CD4-positive, alpha-beta T cell treated with Interleukin-17A for 4 hours (primary cell): ENCODE measurements at places on chromosomes 2 and 18.

- no peak for DNase-seq
Measured at GRCh38 chr18:67144329-67144728, 372.2 kb downstream of the DSEL start.

- DNase-seq, result no peak
Measured at GRCh38 chr18:38520786-38521185, 955.2 kb upstream of the CELF4 start.

GRCh38 chr18:38551881-38552280 lies 986.3 kb upstream of the CELF4 start:
- no peak for DNase-seq

DNA sequence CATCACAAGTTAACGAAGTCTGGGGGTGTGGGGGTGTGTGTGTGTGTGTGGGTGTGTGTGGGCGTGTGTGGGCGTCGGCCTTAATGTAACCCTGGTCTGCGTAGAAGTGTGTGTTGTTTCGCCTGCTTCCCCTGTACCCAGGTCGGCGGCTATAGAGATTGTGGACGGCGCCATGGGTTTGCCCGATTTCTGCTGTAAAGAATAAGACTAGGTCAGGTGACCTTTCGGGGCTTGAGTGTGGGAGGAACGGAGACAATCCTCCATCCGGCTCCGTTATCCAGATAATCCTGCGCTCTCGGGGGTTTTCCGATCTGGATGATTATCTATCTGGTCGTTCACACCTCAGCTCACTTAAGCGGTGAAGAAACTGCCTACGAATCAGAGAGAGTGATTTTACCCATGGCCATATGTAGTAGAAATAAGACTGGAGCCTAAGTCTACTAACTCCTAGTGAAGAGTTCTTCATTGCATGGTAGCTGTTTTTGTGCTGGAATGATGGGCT lies 543 bp downstream of the HADHB start:
- DNase-seq, result peak; percentile 58

- DNase-seq, result no peak
Measured at GRCh38 chr2:4597400-4597799, 894.0 kb downstream of the DCDC2C start.

GRCh38 chr18:57276829-57277228 lies 75.5 kb upstream of the ST8SIA3 start:
- no peak for DNase-seq

DNA sequence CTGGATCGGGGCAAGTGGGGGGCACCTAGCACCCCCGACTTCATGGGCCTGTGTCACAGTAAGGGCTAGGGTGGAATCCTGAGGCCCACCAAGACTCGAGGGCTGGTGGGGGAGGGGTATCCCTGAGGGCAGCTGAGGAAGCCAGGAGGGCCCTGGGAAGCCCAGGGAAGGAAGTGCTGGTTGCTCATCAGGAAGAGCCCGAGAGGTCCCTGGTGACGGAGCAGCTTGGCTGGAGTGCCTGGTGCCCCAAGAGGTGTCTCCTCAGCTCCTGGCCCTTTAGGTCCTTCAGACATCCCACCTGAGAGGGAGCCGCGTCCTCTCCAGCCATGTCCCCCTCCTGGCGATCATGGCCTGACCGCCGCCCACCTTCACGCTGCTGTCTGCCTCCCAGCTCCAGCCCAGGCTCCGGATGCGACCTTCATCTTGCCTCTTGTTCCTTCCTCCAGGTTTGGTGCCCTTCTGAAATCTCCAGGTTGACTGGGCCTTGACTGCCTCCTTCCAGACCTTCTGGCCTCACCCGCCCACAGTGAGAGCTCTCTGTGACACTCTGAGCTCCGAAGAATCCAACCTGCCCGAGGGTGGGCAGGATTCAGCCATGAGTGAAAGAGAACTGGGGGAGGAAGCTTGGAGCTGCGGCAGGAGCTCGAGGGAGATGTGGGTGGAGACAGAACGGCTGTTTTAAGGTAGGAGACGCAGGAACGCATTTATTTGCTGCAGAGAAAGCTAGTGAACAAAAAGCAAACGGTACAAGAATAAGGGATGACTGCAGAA lies 42.7 kb upstream of the SEMA4C start:
- DNase-seq, result peak; percentile 31

- DNase-seq, result no peak
Measured at GRCh38 chr2:232697807-232698110, 628 bp downstream of the GIGYF2 start.

GRCh38 chr2:96839293-96839874 lies 4.4 kb downstream of the ANKRD23 start:
- peak; percentile 95 for DNase-seq

DNA sequence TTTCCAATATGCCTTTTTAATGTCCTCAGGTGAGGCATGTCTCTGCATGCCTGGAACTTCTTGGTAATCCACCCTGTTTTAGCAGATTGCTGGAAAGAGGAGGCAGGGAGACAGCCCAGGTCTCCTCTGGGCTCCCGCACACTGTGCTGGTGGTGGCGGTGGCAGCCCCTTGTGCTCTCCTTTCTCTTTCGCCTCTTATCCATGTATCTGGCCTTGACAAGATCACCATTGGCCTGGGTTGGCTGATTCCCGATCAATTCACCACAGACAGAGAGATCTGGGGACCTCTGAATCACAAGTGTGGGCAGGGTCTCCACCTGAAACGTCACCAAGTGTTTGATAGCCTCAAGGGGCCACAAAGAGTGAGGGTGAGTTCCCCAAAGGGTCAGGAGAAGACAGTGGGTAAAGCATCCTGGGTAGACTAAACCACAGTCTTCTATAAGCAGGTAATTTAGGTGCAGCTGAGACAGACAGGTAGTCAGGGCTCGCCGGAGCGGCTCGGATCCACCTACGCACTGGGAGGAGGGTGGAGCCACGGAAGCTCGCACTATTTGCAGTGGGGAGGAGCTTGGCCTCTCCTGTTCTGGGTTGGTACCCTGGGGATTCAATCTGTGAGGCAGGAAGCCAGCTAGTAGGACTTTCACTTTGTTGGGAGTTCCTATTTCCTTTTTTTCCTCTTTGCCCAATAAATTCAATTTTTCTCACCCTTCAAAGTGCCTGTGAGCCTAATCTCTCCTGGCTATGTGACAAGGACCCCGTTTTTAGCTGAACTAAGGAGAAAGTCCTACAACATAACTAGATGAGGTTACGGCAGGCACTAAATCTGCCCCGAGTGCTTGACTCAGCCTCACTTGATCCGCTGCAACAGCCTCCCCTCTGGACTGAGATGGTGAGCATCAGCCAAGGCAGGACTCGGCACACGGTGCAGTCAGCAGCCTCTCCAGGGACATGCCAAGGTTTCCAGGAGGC lies 57.6 kb downstream of the SLC4A3 start:
- DNase-seq, result peak; percentile 60

DNA sequence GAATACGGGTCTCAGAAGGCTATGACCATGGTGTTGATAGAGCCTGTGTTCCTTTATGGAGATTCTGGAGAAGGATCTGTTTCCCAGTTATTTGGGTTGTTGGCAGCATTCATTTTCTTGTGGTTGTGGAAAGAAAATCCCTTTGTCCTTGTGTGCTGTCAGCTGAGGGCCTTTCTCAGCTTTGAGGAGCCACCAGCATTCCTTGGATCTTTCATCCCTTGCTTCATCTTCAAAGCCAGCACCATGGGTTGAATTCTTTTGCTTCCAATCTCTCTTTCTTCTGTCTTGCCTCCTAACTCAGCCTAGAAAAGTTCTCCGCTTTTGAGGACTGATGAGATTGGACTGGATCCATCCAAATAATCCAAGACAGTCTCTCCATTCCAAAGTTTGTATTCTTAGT lies 103.2 kb upstream of the MMADHC start:
- no peak for DNase-seq

GRCh38 chr2:43418680-43419079 lies 177.2 kb downstream of the THADA start:
- no peak for DNase-seq

DNA sequence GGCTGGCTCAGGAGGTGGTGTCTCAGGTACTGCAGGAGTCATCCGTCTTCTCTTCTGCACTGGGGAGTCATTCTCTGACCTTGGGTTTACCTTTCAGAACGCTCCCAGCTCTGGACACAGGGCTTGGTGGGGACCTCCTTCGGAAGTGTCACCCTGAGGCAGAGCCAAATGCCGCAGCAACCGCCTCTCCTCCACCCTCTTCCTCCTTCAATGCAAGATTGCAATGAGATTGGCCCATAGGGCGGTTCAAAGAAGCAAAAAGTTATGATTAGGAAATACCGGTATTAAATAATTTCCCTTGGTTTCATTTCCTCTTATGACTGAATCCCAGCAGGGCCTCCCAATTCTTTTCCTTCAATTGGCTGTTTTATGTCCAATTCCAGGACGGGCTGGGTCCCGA lies 178.8 kb downstream of the ACKR3 start:
- DNase-seq, result no peak

DNA sequence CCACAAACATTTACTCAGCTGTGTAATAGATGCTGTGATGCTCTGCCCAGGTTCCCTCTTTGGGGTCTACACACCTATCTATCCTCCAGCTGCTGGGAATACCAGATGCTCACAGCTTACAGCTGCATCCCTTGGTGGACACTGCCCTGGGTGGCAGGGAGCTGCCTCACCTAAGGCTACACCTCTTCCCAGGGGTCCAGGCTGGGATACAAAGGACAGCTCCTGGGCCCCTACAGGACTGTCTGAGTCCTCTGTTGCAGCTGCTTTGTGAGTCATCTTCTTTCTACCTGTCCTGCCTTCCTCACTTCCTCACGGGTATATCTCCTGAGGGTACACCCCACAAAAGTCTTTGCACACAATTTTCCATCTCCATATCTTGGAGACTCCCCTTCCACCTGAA lies 27.6 kb downstream of the THNSL2 start:
- DNase-seq, result no peak

- DNase-seq, result no peak
Measured at GRCh38 chr2:130884503-130884902, 47.8 kb downstream of the ARHGEF4 start.

DNA sequence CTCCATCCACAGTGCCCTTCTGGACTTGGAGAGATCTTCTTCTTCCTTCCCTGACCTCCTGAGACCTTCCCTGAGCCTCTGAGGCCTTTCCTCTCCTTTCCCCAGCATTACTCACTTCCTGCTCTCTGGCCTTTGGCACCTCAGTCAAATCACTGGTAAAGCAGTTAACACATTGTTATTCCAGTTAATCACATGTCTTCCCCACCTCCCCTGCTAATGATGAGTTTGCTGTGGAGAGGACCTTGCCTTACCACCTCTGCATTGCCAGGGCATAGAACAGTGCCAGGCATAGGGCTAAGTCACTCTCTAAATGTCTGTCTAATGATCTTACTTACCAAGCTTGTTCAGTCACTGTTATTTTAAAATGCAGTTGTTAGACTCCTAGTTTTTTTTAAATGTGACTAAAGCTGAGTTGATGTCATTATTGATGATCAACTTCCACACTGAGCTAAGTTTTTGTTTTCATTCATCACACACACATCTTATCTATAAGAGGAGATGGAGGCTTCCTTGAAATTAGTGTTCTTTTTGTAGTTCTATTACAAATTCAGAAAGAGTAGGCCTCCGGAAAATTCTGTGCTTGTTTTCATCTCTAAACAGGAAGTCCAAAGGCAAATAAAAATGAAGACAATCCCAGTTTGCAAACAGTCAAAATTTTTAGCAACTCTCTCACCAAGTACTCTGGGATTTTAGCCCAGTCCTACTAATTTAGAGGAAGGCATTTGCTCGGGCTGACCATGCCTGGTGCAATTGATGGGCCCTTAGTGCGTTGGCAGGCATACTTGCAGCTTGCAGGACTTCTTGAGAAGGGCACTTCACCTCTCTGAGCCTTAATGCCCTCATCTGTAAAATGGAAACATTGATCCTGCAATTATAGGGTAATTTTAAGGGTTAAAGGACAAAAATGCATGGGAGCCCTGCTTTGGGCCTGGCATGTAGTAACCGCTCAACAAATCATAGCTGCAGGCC lies 113.7 kb upstream of the SPRED2 start:
- no peak for DNase-seq

GRCh38 chr2:113831161-113831560 lies 58.7 kb upstream of the ACTR3 start:
- DNase-seq, result no peak

DNA sequence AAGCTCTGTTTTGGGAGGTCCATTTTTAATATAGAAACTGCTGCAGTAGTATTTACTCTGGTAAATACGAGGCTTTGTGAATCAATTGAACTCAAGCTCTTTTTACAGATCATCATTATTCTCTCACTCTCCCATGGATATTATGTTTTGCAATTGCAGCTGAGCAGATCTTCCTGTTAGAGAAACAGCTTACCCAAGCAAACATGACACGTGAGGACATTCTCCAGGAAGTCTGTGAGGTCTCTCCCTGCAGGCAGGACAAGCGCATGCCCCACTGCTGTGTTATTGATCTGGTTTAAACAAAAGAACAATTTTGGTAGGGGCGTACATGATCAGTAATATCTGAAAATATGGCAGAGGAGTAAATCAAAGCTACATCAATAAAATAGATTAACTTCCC lies 72.1 kb downstream of the COL6A3 start:
- DNase-seq, result no peak

GRCh38 chr2:27735263-27735904 lies 36.1 kb upstream of the MRPL33 start:
- peak; percentile 71 for DNase-seq

- no peak for DNase-seq
Measured at GRCh38 chr2:185526161-185526560, 212.4 kb upstream of the FSIP2 start.

DNA sequence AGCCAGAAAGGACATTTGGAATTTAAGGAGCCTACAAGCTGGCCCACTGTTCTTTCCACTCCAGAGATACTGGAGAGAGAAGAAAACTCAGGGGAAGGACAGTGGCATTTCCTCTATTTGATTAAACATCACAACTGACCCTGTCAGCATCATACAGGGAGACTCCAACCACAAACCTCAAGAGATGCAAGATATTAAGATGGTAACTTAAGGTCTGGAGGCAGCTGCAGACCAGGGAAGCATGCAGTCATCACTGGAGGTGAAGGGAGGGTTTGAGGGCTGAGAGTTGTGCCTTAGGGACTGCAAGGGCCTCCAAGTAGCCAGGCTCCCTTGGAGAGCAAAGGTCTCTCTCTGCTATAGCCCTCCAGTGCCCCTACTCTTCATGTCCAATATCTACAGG lies 67.4 kb downstream of the RNF152 start:
- DNase-seq, result no peak

GRCh38 chr2:119013671-119014070 lies 71.7 kb downstream of the MARCO start:
- DNase-seq, result no peak

DNA sequence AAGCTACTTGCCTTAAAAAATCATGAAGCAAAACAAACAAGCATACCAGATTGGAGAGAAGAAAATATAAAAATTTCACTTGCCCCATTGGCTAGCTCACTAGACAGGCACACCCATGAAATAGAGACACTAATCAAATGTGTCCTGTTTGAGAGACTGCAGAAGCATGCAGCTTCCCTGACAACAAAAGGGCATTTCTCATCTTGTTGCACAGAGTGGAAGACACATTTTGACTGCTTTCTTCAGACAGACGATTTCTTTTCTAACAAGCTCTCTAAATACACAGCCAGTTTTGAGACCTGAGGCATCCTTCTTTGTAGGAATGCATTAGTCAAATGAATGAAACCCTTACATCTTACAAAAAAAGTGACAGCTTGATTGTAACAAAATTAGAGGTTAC lies 1558.6 kb upstream of the NXPH2 start:
- DNase-seq, result no peak
